NCI-H524 treated with DMSO at 0.1 percent for 48 hours (cell line): ENCODE measurements at places on chromosomes 2 and 18.

DNA sequence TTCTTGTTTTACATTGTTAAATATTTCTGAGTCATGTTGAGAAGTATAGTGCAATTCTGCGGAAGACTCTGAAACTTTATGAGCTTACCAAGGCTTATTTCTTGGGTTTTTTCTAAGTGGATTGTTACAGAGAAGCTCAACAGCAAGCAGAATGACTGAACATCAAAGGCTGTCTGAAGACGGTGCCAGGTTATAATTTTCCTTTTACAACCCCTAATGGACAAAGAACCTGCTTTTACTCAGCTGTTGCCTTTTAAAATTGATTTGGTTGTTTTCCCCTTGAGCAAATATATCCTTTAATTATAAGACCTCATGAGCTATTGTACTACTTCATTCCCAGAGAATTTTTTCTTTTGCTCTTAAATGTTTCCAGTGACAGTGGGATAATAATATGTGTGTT, 41.6 kb downstream of the LAMA3 start:
- no peak for DNase-seq

GRCh38 chr2:43001055-43001378, 208.6 kb upstream of the HAAO start:
- DNase-seq, result no peak

DNA sequence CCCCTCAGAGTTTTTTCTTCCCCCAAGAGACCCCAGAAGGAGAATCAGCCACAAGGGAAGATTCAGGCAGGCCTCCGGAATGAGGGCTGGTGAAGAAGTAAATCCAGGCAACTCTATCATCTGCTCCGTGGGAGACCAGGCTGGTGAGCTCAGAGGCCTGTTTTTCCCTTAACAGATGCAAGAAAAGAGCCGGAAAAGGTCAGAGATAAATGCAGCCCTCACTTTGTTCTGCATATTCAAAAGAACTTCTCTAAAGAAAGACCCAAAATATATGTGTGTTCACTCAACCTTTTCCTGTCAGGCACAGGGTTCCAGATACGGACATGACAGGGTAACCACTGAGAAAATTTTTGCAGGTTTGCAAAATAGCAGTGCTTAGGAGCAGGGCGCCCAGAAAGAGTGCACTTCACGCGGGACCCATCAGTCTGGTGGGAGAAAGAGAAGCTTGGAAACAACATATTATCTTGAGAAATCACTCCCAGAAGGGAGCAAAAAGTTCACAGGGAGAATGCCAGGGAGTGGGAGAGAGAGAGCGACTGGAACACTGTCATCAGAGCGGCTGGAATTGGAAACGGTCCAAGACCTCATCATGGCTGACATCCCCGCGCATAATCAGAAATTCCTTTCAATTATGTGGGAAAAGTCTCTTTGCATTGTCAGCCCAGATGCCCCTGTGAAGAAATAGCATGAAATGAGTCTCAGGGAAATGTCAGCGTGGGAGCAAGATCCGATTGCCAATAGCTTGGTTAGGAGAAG, 244.8 kb upstream of the SLC14A2 start:
- DNase-seq, result no peak

- DNase-seq, result no peak
These were observed 75.7 kb downstream of the WDR7 start for GRCh38 chr18:56726906-56727305.

DNA sequence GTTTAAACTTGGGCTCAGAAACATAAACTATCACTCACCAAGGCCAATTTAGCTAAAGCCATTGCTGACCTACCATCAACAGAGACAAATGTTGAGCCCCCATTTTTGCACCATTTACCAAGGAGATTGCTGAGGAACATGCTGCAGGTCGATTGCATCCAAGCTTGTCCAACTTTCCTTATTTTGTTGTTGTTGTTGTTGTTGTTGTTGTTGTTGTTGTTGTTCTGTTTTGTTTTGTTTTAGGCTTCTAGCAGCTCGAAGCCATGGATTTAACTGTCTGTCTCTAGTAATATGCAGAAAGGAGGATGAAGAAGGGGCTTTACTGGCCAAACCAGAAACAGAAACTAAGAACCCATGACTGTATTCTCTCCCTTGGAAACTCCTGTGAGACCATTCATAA, 571.5 kb downstream of the IRS1 start:
- no peak for DNase-seq

GRCh38 chr2:118386641-118387302, 298.5 kb downstream of the INSIG2 start:
- no peak for DNase-seq

DNA sequence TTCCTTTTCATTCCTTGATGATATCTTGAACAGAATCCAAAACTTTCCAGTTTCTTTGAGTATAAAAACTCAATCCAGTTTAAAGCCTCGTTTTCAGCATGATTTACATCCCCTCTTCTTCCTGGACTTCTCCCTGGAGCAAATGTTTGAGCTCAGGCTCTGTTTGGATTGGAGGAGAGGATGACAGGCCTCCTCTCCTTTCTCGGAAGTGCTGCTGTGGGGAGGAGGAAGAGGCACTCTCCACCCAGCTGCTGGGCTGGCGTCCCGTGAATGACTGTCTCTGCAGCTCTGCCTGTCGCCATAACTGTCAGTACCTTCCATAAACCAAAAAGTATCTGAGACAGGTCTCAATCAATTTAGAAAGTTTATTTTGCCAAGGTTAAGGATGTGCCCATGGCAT, 238.2 kb upstream of the AGAP1 start:
- DNase-seq, result no peak

DNA sequence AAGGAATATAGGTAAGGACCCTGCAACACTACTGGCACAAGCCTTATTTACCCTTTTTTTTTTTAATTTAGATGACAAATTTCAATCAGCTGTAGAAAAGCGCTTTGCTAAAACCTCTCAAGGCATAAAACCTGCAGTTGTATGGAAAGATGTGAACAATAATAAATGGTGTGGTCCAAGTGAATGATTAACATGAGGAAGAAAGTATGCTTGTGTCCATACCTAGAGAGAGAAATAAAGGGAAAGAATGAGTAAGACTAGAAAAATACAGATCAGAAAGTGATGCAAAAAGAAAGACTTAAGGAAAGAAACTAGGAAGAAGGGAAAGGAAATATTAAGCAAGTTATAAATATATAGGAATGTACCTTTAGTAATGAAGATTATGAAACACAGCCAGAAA, 119.2 kb upstream of the SCN7A start:
- no peak for DNase-seq

GRCh38 chr2:70029814-70030409, 57.4 kb upstream of the PCBP1 start:
- DNase-seq, result no peak

DNA sequence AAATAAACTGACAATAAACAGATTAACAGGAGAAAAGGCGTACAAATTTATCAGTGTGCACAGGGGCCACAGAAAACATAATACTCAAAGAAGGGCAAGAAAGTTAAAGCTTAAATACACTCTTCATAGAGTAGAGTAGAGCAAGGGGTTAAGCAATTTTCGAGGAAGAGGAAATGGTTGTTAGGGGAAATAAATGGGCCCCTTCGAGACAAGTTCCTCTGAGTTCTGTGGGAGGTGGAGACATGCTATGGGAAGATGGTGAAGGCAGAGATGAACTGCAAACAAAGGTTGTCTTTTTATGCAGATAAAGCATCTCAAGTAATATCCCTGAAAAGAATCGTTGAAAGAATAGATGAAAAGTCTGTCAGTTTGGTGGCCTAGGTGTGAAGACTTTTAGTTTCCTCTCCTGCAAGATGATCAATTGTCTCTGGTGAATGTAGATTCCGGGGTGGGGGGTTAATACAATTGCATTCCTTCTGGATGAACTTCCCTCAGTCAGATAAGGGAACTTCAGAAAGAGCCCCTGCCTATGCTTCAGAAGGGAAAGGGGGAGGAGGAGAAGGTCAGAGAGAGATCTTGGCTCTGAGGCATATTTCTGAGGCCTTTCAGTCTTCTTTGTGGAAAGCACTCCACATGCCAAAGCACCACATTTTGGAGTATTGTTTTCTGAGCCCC, 127.0 kb downstream of the METTL4 start:
- DNase-seq, result no peak

DNA sequence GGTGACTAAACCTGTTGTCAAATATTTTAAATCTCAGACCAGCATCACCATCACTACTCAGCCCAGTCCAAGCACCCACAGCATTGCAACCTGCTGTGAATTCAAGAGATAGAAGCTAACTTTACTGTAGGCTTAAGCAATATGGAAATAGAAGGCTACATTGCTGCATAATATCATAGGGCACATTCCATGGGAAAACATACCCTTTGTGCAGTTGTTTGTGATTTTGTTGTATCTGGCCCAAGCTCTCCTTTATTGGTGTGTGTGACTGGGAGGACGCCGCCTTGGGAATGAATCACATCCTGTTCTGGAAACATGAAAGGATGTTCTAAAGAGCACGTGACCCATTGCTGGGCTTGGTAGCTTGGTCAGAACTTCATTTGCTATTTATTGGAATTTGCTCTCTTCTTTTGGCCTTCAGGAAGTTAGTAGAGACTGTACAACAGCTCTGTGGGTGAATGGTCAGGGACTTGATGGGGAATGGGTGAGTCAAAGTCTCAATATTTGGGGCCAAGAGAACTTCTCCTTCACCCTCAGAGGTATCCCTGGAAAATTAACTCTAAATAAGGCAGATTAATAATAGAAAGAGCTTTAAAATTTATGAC, 106.8 kb upstream of the SERPINE2 start:
- DNase-seq, result no peak

GRCh38 chr18:68178921-68179320, 536.0 kb downstream of the TMX3 start:
- DNase-seq, result peak; percentile 3

DNA sequence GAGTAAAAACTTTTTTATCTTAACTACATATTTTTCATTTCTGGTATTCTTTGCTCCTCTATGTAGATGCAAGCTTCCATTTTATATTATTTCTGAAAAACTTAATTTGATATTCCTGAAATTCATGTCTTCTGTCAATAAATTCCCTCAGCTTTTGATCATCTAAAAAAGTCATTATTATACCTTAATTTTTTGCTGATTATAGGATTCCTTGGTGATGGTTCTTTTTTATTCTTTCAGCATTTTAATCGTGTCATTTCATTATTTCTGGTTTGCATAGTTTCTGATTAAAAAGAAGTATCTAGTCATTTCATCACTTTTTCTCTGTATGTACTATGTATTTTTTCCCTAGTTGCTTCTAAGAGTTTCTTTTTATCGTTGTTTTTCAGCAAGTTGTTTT, 241.8 kb upstream of the CYP26B1 start:
- DNase-seq, result no peak

GRCh38 chr2:174624895-174625430, 27.4 kb upstream of the WIPF1 start:
- DNase-seq, result no peak

GRCh38 chr2:63050334-63051041, at the start of gene OTX1:
Gene OTX1 (plus strand): TSS chr2:63050830. CDS start chr2:63052991, 2,161 bp downstream.
- DNase-seq, result no peak

DNA sequence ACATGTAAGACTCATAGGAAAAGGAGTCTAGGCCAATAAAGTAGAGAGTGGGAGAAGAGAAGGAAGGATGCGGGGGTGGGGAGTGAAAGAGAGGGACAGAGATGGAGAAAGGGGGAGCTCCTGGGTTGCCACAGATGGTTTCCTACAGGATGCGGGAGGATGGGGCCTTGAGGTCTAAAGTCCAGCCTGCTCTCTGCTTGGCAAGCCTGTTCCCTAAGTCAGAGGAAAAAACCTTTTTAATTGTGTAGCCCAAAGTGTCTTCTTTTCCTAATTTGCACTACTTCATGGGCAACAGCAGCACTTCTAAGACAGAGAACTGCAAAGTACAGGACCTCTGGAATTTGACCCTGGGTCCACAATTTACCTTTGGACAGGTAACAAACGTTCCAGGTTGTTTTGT, 1.4 kb upstream of the FAM110C start:
- no peak for DNase-seq

GRCh38 chr18:8386669-8387380, 222.4 kb upstream of the RAB12 start:
- DNase-seq, result no peak

- no peak for DNase-seq
These were observed 352.5 kb upstream of the ZNF521 start for GRCh38 chr18:25704494-25704893.

DNA sequence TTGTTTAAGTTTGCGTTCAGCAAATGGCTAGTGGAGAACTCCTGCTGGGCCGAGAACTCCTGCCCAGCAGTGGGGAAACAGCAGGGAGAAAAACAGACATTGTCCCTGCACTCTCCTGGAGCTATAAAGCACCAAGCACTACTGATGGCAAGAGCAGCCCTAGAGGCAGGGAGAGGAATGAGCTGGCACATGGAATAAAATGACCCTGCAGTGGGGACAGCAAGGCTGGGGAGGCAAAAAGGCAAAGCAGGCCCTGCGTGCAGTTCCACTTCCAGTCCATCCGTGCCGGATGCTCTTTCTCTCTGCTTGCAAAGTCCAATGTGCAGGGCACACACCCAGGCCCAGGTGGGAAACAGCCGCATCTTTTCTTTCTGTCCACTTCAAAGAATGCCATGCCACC, 415.5 kb downstream of the LRATD1 start:
- no peak for DNase-seq

DNA sequence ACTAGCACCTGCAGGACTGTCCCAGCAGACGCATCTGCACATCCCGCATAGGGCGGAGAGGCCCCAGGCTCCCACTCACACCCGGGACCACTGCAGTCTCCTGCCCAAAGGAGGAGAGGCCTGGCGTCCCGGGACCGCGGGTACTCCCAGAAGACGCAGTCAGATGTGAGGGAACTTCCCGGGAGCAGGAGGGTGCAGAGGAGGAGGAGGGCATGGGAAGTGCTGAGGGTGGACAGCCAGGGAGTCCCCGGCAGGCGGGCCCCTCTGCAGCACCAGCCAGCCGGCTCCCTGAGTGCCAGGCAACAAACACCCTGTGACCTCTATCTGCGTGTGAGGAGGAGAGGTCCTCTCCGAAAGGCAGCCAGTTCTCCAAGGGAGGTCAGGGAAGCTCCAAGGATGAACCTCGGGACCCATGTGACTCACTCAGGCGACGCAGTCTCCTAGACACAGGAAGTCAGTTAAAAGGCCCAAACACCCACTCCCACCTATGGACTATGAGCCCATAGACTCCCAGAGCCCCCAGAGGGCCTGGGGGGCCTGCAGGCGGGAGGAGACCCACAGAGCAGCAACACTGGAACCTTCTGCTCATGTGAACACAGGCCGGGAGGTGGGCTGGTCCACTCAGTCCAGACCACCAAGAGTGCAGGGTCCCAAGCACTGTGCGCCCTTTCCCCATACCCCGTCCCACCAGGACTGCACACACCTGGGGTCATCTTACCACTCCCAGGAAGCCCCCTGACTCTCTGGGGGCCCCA, 4.2 kb downstream of the PXDN start:
- no peak for DNase-seq

DNA sequence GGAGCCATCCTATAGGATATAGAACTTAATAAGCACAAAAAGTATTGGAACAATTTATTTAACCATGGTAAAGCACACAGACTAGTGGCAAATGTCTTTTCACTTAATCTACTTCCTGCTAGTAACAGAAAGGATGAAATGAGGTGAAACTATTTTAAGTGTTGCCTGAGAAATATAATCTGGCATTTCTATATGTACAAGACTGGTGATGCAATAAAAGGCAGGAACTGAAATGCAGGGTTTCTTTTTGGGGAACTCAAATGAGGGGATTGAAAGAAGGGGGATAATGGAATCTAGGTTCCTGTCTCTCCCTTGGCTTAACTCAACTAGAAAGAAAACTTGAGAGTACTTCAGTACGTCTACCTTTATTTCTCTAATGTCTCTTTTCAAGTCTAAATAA, 122.3 kb downstream of the MEMO1 start:
- no peak for DNase-seq

- DNase-seq, result peak; percentile 35
These were observed 187.5 kb downstream of the LTBP1 start for GRCh38 chr2:33134086-33134771.

GRCh38 chr2:171524018-171524401, 1.7 kb downstream of the CYBRD1 start:
- DNase-seq, result no peak

- no peak for DNase-seq
These were observed 18.8 kb downstream of the YPEL5 start for GRCh38 chr2:30165617-30166016.
